ENCODE measurements at places on chromosomes 13 and 19. TPM values are rescaled to one million over a fixed set of nuclear protein-coding genes. Genes with fewer than 3 reads are reported as not detected.

- no peak for DNase-seq
These were observed 880.6 kb upstream of the GPC6 start for GRCh38 chr13:92346046-92346445.

- DNase-seq: no peak
These were observed 33.0 kb downstream of the KPNA3 start for GRCh38 chr13:49759503-49759902.

- peak; percentile 30 for DNase-seq
These were observed 380.0 kb upstream of the SGCG start for GRCh38 chr13:22800526-22801401.

DNA sequence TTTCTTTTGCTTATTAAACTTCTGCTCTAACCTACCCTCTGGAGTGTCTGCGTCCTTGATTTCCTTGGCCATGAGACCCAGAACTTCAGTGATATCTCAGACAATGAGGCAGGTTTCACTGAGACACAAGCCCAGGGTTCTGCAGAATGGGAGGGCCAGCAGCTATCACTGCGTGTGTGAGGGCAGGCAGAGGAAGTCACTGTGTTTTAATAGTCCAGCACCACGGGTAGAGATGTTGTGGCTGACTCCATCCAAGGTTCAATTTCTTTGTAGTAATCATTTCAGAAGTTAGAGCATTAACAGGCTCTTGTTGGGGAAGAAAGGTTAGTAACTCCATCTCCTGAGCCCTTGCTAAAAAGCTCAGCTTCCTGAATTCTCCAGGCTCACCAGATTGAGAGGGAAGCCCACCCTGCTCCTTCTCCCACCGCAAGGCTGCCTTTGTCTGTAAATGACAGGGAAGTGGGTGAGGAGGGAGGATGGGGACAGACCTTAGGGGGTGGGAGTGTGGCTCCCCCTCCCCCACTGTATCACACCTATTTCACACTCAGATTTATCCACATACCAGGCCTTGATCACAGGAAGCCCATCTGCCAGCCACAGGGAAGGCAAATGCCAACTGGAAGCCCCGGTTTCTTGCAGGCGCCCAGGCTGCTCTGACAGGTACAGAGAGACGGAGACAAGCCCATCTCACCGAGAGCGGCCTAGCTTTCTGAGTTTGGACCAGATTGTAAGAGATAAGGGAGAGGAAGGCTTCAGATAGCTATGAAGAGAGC lies 2.1 kb downstream of the C19orf12 start:
- DNase-seq: no peak

DNA sequence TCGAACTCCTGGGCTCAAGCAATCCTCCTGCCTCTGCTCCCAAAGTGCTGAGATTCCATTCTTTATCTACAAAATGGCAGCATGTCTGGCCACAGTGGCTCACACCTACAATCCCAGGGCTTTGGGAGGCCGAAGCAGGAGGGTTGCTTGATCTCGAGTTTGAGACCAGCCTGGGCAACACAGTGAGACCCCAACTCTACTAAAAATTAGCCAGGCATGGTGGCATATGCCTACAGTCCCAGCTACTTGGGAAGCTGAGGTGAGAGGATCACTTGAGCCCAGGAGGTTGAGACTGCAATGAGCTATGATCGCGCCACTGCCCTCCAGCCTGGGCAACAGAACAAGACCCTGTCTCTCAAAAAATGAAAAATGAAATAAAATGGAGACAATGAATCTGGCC lies 6.1 kb downstream of the NAPA start:
- no peak for DNase-seq

- DNase-seq: no peak
These were observed 4.4 kb upstream of the TMEM86B start for GRCh38 chr19:55232986-55233385.

DNA sequence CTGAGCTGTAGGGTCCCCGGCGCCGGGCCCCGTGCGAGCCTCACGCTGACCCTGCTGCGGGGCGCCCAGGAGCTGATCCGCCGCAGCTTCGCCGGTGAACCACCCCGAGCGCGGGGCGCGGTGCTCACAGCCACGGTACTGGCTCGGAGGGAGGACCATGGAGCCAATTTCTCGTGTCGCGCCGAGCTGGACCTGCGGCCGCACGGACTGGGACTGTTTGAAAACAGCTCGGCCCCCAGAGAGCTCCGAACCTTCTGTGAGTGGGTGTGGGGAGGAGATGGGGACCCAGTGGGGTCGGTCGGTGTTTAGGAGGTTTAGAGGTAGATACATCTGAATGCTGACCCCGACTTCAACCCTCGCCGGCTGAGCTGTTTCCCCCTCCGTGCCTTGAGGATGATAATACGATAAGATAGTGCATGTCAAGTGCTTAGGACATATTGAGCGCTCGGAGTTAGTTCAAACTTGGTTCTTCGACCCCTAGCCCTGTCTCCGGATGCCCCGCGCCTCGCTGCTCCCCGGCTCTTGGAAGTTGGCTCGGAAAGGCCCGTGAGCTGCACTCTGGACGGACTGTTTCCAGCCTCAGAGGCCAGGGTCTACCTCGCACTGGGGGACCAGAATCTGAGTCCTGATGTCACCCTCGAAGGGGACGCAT lies 1.9 kb downstream of the ICAM5 start:
- DNase-seq: peak; percentile 28

DNA sequence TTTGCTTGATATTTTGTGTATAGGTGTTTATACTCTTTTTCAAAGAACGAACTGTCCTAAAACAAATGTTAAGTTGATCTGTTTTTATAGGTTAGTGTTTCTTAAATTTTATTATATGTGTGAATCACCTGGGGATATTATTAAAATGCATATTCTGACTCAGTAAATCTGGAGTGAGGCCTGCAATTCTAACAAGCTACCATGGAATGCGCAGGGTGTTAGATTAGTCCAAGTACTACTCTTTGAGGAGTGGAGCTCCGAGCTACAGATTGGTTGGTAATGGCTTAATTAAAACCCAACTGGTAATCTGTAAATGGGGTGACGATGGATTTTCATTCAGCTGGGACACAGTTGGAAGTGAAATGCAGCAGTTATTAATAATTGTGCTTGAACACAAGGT lies 214.1 kb upstream of the UFM1 start:
- DNase-seq: peak; percentile 2

Gene IQCN
- not detected for total RNA-seq

Gene MIR17HG
- 0.44 TPM for total RNA-seq

Gene MEF2B
- 0.25 TPM for total RNA-seq

Measured in M059J (cell line).